ENCODE measurements at places on chromosomes 1 and 21.
A peak's percentile ranks its signal among the peaks of the same experiment; 100 is the strongest.

GRCh38 chr1:66243548-66244130 is 290.3 kb upstream of the SGIP1 start:
- DNase-seq = no peak

- no peak for DNase-seq
Measured at GRCh38 chr1:240888039-240888786, 276.3 kb upstream of the GREM2 start.

DNA sequence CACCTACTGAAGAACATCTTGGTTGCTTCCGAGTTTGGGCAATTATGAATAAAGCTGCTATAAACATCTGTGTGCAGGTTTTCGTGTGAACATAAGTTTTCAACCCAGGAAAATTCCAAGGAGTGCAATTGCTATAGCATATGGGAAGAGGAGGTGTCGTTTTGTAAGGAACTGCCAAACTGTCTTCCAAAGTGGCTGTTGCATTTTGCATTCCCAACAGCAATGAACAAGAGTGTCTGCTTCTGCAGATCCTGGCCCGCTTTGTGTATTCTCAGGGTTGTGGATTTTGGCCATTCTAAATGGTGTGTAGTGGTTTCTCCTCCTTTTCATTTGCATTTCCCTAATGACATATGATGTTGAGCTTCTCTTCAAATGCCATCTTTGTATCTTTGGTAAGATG is 23.8 kb downstream of the GNG4 start:
- no peak for DNase-seq

GRCh38 chr1:21258331-21259134 is 31.7 kb downstream of the ECE1 start:
- DNase-seq = no peak

- DNase-seq = no peak
Measured at GRCh38 chr1:5150191-5150590, 495.8 kb downstream of the AJAP1 start.

DNA sequence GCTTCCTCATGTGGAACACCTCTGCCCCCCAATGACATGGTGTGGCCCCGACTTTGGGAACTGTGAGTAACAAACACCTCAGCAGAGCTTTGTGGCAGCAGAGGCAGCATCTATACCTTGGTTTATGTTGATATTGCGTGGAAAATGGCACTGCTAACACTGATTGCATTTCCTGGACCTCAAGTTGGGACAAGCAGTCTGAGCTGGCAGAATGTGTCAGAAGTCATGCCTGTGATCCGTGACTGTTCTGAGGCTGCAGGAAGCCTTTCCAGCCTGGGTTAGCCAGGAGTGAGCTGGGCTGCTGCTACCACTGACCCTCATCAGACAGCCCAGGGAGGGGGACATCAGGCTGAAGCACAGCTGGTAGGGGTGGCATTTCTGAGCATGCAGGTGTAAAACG is 268.5 kb downstream of the KCNJ6 start:
- DNase-seq = no peak

- no peak for DNase-seq
Measured at GRCh38 chr1:87279536-87279875, 49.2 kb upstream of the LMO4 start.

GRCh38 chr1:200795156-200795555 is 56.5 kb downstream of the CAMSAP2 start:
- no peak for DNase-seq

DNA sequence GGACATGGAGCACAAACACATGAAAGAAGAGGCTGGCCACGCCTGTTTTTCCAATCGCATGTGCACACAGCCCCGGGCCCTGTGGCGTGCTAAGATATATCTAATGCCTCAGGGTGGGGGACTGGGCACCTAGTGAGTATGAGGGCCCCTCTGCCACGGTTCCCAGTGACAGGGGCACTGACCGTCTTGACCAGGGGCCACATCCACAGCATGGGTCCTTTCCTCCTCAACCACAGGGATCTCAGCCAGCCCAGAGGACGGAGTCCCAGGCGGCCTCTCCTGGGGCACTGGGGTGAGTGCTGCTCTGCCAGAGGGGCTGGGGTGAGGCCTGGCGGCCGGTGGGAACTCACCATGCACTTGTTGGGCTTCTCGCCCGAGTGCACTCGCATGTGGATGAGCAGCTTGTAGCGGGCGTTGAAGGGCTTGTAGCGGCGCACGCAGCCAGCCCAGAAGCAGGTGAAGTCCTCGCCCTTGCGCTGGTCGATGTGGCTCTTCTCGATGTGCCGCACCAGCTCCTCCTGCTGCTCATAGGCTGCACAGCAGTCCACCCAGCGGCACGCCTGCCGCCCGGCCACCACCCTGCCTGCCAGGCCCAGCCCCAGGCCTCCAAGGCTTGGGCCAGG is 134.7 kb downstream of the DMRTB1 start:
- DNase-seq = peak; percentile 7

GRCh38 chr1:208088319-208088718 is 155.9 kb downstream of the PLXNA2 start:
- no peak for DNase-seq

DNA sequence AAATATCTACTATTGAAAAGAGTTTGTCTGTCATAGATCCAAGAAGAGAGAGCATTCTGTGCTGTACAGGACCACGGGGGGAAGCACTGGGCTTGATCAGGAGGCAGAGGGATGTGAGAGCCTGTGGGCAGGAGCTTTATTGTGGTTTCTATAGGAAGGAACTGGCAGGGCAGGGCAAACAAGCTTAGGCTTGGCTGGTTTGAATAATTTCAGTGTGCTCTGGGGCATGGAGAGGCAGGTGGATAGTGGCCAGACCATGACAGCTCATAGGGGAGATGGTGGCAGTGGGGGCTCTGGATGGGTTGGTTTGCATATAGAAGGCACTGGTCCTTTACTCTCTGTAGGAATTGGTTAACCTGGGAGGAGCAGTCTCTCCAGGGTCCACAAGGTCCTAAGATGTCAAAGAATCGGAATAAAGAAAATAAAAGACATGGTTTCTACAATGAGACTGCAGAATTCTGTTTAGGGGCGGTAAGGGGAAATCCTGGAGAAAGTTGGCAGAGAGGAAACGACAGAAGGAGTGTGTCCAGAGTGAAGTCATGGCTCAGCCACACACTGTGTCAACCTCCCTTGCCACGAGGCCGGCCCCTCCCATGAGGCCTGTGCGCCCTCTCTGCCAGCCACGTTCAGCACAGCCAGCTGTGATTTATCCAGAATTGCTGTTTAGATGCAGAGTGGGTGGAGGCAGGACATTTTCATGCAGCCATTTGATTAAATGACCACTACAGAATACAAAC is 81.7 kb upstream of the PGBD5 start:
- peak; percentile 42 for DNase-seq

DNA sequence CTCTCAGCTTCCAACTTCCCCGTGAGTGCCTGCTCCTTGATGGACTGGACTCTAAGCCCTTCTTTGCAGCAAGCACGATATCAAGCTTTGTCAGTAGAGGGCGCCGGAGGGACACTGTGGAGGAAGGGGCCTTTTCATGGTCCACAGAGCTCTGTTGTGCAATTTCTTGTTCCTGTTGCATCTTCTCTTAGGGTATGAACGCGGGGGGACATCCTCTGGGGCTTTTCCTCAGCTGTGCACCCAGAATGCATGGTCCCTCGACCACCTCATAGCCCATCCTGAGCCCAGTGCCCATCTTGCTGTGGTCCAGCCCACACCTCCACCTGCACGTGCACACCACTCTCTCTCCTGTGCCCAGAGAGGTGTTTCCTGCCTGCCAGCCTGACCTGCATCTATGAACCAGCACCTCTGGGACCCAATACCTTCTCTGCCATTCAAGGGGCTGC is 556.8 kb downstream of the PTPRU start:
- peak; percentile 79 for DNase-seq

- no peak for DNase-seq
Measured at GRCh38 chr21:45998871-45999580, 17.5 kb downstream of the COL6A1 start.

DNA sequence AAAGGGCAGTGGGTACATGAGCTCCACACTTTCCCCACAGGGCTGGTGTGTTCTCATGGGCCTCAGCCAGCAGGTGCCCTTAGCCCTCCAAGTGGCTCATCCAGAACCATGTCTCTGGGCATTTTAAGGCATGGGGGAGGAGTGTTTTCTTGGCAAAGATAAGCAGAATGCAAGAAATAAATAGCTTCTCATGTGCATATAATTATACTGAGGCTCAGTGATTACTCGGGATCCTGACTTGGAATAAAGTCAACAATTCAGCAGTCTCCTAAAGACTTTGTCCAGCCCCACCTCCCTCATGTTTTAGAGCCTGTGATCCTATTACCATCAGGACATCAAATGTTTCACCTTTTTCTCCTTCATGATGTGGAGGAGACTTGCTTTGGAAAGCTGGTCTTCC is 92.7 kb upstream of the COG2 start:
- DNase-seq = no peak

GRCh38 chr1:157279138-157279801 is 141.1 kb upstream of the ETV3 start:
- no peak for DNase-seq

- no peak for DNase-seq
Measured at GRCh38 chr1:1130206-1131120, 14.6 kb upstream of the C1orf159 start.

- no peak for DNase-seq
Measured at GRCh38 chr1:29481031-29481430, 244.7 kb downstream of the PTPRU start.

GRCh38 chr1:160134791-160135572 is 16.4 kb upstream of the ATP1A4 start:
- DNase-seq = peak; percentile 45

- no peak for DNase-seq
Measured at GRCh38 chr1:165418195-165418594, 26.7 kb downstream of the RXRG start.

DNA sequence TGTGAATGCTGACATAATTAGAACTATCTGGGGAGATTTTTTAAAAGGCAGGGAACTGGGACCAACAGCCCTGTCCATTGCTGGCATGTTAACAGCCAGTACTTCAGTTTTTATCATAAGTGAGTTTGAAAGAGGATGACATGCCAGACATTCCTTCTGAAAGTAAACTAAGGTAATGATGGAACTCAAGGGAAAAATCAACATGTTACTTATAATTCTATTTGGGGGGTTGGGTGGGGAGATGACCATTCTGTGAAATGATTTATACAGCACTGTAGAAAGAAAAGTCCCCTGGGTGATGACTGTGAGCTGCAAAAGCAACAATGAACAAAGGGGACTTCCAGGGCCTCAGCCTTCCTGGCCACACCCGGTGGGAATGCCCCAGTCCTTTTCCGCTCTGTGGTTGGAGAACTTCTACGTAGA is 5.4 kb upstream of the LAMC2 start:
- no peak for DNase-seq

- DNase-seq = peak; percentile 18
Measured at GRCh38 chr1:231584117-231584516, 42.5 kb upstream of the DISC1 start.

DNA sequence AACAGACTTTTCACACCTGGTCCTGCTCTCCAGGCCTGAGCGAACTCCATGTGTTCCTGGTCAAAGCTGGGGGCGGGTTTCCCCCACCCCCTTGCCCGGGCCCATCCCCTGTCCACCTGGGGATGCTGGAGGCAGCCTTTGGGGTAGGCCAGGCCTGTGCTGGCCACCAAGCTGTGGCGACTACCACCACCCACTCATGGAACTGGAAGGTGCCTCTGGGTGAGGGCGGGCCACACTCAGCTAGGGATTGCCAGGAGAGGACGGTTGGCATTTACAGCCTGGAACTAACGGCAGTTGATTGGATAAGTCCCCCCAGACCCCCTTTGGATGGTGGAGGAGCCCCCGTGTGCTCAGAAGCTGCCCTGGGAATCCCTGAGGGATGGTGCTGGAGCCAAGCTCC is 7.9 kb downstream of the S100B start:
- no peak for DNase-seq

- DNase-seq = no peak
Measured at GRCh38 chr1:27253596-27253995, 19.2 kb downstream of the WDTC1 start.

GRCh38 chr21:45470773-45471524 is 66.0 kb downstream of the COL18A1 start:
- DNase-seq = no peak

- DNase-seq = peak; percentile 26
Measured at GRCh38 chr1:110102081-110102480, 10.2 kb upstream of the UBL4B start.

- peak; percentile 36 for DNase-seq
Measured at GRCh38 chr1:68361346-68361910, 88.3 kb downstream of the RPE65 start.

All from inflammatory macrophage (primary cell).